ENCODE measurements at places on chromosomes 2 and 18. TPM values are rescaled to one million over a fixed set of nuclear protein-coding genes. Genes with fewer than 3 reads are reported as not detected.

The EGR4 gene
- total RNA-seq = not detected

The IL1F10 gene
- total RNA-seq = not detected

The ZSCAN30 gene
- total RNA-seq = 24.6 TPM

The PPIG gene
- 36.6 TPM for total RNA-seq

The FAM161A gene
- 4.1 TPM for total RNA-seq

The INHA gene
- total RNA-seq = not detected

The DYNC2LI1 gene
- 14.8 TPM for total RNA-seq

The ASB18 gene
- total RNA-seq = not detected

The ACVR2A gene
- 18.8 TPM for total RNA-seq

The DCC gene
- total RNA-seq = not detected

The SPC25 gene
- 16.4 TPM for total RNA-seq

The TLX2 gene
- not detected for total RNA-seq
